ENCODE measurements at places on chromosomes 16 and 17.

- no peak for DNase-seq
These were observed 3.3 kb downstream of the DOK4 start for GRCh38 chr16:57482845-57483545.

DNA sequence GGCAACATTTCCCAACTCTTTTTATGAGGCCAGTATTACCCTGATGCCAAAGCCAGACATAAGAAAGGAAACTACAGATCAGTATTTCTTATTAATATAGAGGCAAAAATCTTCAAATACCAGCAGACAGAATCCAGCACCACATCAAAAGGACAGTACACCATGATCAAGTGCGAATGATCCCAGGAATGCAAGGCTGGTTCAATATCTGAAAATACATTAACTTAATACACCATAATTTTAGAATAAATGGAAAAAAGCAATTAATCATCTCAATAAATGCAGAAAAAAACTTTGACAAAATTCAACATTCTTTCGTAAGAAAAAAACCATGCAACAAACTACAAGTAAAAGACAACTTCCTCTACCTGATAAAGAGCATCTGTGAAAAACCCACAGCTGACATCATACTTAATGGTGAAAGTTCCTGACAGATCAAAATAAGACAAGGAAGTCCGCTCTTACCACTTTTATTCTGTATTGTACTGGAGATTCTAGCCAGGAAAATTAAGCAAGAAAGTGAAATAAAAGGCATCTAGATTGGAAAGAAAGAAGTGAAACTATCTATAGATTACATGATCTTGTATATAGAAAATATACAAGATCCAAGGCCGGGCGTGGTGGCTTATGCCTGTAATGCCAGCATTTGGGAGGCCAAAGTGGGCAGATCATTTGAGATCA, 26.4 kb upstream of the MAPK3 start:
- no peak for DNase-seq

- no peak for DNase-seq
These were observed 44.9 kb upstream of the ETV4 start for GRCh38 chr17:43591001-43591400.

DNA sequence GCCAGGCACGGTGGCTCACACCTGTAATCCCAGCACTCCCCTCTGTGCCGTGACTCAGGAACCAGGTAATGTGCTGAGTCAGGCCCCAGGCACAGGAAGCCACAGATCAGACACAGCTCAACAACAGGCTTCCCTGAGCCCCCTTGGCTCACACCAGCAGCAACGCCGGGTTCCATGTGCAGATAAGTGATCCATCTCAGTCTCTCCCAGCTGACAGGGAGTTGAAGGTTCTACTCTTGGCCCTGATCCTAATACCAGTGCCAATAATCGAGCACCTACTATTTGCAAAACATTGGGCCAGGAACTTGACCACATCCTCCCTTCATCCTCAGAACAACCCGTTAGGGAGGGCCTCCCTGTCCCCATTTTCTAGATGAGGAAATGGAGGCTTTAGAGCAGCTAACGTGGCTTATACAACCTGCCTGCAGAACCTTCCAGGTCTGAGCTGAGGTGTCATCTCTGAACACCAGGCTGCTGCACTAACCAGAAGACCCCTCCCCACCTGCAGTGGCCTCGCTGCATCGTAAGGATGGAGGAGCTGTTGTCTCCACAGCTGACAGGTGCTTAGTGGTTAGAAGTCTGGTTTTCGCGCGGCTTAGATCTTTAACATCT, 64.8 kb upstream of the AMZ2 start:
- DNase-seq: no peak

- no peak for DNase-seq
These were observed 7.8 kb downstream of the ACSF3 start for GRCh38 chr16:89101303-89102040.

DNA sequence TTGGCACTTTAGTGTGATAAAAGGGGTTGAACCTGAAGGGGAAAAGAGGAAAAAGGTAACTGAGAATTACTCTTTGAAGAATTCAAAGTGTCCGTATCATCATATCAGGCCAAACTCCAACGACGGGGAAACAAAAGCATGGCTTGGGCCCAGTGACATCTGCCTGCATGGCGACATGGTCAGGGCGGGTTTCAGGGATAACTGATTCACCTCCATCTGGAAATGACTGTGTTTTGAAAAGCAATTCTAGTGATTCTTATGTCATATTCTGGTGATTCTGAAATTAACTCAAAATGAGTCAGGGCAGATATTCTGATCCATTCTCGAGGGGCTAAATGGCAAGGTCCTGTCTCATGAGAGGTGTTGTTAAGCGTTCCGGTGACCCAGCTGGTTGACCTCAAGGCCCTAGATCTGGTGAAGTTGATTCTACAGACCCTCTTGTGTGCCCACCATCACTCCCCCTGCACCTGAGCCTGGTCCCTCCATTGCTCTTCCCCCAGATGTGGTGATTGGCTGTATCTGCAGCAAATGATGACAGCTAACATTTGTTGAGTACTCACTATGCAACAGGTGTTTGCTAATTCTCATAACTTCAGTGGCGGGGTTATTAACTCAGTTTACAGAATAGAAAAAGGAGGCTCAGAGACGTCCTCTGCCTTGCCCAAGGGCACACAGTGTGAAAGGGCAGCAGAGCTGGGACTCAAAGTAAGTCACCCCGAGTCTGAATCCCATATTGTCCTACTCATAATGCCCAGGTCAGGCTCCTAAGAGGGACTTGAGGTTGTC, 251.8 kb downstream of the MAF start:
- no peak for DNase-seq

- no peak for DNase-seq
These were observed 98.8 kb downstream of the NLK start for GRCh38 chr17:28141313-28141712.

DNA sequence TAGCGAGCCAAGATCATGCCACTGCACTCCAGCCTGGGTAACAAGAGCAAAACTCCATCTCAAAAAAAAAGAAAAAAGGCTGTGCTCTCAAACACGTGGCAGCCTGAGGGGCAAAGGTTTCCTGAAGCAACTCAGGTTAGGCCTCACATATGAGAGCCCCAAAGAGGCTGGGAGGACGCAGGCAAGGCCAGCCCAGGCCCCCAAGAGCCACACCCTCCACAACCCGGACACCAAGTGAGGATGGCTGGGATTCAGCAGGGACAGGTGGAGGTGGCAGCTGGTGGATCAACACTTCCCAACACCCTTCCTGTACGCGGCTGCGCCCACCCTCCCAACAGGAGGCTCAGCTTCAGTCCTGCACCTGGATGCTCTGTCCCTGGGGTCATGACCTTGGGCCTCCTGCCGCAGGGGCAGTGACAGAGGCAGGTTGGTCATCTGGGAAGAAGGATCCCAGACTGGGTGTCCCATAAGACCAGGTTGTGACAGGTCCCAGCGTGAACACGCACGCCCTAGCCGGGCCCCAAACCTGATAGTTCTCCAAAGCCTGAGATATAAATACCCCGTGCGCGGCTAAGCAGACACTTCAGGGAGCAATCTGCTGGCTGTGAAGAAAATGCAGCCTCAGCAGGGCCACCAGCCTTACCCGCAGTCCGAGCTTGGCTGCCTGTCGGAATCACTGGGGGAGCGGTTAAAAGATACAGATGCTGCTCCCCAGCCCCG, 78.1 kb downstream of the TIMM22 start:
- no peak for DNase-seq

GRCh38 chr17:50397919-50398285, 579 bp upstream of the LRRC59 start:
- DNase-seq: no peak

DNA sequence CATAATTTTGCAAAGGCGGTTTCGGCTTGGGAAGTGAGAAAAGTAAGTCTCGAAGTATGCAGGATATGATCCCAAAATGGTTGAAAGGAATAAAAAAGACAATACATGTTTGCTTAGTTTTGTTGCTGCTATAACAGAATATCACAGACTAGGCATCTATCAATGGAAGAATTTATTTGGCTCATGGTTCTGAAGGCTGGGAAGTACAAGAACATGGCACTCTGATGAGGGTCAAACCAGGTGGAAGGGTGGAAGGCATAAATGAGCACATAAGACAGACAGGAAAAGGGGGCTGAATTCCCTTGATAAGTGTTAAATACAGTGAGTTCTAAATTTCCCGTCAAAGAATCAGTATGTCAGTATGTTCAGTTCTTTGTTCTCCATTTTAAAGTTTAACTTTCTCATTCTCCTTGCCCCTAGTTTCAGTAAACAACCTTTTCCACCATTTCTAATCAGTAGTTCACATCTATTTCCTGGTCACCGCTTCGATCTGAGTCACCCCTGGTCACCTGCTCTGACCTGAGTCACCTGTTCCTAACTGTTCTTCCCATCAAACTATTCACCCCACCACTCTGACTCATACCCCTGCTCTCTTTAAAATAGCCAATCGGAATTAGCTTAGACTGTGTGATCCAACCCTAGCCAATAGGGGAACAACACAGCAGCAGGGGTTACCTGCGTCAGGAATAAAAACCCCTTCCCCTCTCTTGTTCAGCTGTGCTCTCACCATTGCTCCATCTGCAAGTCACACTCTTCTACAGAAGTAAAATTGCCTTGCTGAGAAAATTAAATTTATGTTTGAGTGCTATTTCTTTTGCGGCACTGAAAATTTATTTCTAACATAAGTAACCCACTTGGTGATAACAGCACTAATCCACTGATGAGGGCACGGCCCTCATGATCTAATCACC, 240.8 kb downstream of the STX8 start:
- DNase-seq: no peak

GRCh38 chr17:75128694-75129505, 2.6 kb downstream of the NT5C start:
- no peak for DNase-seq

GRCh38 chr17:75404731-75405364, 630 bp downstream of the GRB2 start:
- peak; percentile 52 for DNase-seq

GRCh38 chr17:78366109-78366848, 6.4 kb upstream of the SOCS3 start:
- no peak for DNase-seq

- DNase-seq: no peak
These were observed 9.5 kb upstream of the MRC2 start for GRCh38 chr17:62617894-62618472.

- DNase-seq: no peak
These were observed 42.8 kb downstream of the PRAC1 start for GRCh38 chr17:48679385-48680096.

DNA sequence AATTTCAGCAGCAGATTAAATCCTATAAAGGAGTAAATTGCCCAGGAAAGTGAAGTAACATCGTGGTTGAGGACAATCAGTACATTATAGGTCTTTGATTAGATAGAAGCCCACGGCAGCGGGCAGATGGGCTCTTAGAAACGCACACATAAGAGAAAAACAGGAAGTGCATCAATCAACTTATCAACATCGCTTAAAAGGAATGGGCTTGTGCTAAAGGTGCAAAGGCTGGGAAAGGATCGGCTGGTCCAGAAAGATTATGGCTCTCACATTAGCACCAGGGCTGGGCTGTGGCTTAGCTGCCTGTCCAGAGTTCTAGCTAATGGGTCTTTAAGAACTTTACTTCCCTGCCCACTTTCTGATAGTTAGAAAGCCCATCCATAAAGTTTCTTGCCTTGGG, 292.0 kb upstream of the TNRC6C start:
- DNase-seq: no peak

- DNase-seq: no peak
These were observed 9.4 kb downstream of the MAP3K14 start for GRCh38 chr17:45307290-45308015.

DNA sequence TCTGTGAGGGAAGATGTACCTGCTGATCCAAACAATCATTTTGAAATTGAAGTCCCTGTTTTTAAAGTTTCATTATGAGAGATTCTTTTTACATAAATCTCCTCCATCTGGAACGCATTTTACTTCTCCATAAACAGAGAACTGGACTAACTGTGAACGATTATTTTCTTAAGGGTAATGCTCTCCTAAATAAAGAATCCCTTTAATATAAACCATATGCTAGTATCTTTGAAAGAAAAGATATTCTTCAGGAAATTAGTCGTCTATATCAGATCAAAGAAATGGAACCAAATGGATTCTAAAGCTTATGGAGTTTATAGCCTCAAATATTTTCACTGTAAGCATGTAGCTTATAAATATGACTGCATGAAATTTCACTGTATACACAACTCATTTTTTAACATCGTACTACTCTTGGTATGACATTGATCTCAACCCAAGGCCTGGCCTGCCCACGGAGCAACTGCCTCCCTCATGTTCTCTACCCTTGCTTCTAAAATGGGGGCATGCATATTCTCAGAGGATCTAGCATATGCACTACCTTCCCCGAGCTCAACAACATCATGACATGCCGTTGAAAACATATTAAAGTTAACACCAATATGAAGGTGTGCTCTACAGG, 66.4 kb downstream of the MYH10 start:
- no peak for DNase-seq

DNA sequence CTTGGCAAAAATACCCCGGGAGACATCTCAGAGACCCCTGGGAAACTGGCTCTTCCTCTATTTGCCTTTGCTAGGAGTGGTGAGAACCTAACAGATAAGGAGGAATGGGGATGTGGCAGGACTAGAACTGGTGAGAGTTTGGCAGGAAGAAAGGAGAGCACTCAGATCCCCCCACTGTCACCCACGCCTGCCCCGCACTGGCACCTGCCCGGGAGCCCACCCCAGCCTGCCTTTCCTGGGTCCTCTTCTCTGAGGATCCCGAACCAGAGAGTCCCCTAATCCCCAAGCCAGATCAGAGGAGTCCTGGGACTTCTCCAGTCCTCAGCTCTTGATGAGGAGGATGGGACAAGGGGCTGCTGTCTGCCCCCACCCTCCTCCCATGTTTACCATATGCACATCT, 3.7 kb downstream of the KCNH6 start:
- DNase-seq: no peak

GRCh38 chr17:67266496-67266895, 21.5 kb upstream of the HELZ start:
- no peak for DNase-seq

GRCh38 chr16:78519896-78520295, 420.4 kb downstream of the WWOX start:
- DNase-seq: no peak

- DNase-seq: no peak
These were observed 331 bp upstream of the ZNF287 start for GRCh38 chr17:16569358-16569712.

GRCh38 chr16:80670170-80670865, 129.5 kb downstream of the DYNLRB2 start:
- no peak for DNase-seq

DNA sequence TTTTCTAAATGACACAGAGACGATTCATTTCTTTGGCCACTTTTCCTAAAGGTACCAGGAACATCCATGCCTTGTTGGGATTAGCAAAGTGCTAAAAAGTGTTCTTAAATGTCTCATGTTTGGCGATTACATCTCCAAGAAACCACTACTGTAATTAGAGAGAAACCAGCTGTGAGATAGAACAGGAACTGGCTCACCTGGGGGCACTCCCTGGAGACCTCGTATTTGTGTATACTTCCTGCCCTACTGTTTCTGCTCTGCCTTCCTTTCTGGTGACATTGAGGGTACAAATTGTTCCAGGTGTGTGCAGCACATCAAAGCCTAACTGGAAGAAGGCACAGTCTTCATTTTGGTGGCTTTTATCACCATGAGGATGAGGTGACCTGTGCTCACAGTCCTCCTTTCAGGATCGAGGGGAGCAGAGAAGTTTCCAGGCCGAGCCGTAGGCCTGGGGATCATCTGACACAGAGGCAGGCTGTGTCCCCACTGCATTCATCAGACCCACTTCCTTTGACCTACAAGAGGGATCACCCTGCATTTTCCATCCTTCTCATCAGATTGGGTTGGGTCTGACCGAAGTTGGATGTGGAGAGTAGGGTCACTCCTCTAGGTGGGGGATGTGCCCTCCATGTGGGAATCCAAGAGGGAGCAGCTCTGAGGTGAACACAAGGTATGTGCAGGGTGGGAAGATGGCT, 23.7 kb downstream of the CCL4 start:
- DNase-seq: no peak

All from NCI-H345 (cell line).